Stimulated activated CD8-positive, alpha-beta memory T cell treated with anti-CD3 and anti-CD28 coated beads, Interleukin-15, amount 100 ng/mL, for 48 hours (primary cell): ENCODE measurements at places on chromosomes 5 and 9.

GRCh38 chr9:81113453-81114124, 575.8 kb downstream of the TLE1 start:
- no peak for DNase-seq

DNA sequence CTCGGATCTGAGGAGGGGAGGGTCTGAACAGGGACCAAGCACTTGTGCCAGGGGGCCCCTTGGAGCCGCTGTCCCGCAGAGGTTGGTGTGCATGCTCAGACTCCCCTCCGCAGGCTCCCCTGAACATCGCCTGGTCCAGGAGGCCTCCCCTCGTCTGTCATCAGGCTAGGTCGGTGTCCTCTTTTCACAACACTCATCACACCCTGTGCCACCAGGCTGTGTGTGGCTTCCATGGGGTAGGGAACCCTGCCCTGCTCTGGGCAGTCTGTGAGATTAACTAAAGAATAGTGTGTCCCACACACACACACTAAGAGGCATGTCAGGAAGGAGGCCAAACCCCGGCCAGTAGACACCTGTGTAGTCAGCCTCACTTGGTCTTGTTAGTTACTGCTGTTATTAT, 119.3 kb downstream of the C5orf15 start:
- DNase-seq: no peak

GRCh38 chr5:2105141-2105540, 222.4 kb upstream of the IRX4 start:
- DNase-seq: no peak

DNA sequence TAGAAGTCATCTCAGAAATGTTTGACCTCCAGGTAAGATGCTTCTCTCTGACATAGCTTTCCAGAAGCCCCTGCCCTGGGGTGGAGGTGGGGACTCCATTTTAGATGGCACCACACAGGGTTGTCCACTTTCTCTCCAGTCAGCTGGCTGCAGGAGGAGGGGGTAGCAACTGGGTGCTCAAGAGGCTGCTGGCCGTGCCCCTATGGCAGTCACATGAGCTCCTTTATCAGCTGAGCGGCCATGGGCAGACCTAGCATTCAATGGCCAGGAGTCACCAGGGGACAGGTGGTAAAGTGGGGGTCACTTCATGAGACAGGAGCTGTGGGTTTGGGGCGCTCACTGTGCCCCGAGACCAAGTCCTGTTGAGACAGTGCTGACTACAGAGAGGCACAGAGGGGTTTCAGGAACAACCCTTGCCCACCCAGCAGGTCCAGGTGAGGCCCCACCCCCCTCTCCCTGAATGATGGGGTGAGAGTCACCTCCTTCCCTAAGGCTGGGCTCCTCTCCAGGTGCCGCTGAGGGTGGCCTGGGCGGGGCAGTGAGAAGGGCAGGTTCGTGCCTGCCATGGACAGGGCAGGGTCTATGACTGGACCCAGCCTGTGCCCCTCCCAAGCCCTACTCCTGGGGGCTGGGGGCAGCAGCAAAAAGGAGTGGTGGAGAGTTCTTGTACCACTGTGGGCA, 642 bp downstream of the CSF2 start:
- no peak for DNase-seq

DNA sequence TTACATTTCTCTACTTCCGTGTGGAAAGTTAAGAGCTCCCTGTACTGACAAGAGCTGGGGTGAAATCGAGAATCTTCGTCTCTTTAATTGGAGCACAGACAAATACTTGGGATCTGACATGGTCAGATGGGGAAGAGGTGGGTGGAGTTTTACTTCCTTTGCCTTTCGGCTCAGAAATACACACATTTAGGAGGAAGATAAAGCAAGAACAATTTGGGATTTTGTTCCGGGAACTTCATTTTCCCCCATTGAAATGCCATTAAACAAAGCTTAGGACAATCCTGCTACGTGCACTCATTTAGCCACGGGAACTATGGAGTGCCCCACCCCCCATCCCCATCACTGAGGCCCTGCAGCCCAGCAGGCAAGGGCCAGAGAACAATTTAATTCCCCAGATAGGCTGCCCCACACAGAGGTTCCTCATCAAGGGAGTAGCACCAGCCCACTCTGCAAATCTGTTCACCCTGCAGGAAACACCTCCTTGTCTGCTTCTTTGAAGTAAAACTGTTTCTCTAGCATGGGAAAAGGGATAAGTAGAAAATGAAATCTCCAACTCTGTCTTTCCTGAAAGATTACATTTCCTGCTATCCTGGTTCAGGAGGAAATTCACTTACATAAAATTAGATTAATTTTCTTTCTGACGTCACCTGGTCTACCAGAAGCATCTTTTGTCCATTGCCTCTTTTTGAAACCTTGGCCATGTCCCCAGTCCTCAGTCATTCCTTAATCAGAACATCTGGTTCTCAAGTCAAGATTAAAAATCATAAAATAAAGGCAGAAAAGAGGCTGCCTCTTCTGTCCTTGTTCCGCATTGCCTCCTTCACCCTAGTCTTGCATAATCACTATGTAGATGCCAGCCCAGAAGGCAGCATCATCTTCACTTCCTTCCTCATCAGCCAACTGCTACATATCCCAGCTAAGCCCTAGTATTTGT, 206.4 kb downstream of the ENC1 start:
- DNase-seq: no peak

- no peak for DNase-seq
These were observed 20.7 kb upstream of the ROPN1L start for GRCh38 chr5:10420932-10421331.

DNA sequence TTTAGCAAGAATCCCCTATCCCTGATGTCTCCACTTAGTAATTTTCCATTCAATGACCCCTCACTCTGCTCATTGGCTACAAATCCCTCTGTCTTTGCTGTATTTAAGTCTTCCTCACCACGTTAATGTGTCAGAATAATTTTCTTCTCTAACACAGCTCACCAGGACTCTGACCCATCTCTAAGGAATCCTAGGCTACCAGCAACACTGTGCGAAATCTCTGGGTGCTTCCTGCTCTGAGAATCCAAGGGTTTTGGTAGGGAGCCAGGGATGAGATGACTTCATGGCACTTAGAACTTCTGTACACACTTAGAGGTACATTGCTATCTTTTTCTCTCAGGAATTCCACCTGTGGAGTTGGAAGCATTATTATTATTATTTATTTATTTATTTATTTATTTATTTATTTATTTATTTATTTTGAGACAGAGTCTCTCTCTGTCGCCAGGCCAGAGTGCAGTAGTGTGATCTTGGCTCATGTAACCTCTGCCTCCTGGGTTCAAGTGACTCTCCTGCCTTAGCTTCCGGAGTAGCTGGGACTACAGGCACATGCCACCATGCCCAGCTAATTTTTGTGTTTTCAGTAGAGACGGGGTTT, 53.5 kb downstream of the FOXI1 start:
- DNase-seq: no peak

GRCh38 chr5:81685471-81685870, 65.4 kb downstream of the SSBP2 start:
- DNase-seq: no peak

DNA sequence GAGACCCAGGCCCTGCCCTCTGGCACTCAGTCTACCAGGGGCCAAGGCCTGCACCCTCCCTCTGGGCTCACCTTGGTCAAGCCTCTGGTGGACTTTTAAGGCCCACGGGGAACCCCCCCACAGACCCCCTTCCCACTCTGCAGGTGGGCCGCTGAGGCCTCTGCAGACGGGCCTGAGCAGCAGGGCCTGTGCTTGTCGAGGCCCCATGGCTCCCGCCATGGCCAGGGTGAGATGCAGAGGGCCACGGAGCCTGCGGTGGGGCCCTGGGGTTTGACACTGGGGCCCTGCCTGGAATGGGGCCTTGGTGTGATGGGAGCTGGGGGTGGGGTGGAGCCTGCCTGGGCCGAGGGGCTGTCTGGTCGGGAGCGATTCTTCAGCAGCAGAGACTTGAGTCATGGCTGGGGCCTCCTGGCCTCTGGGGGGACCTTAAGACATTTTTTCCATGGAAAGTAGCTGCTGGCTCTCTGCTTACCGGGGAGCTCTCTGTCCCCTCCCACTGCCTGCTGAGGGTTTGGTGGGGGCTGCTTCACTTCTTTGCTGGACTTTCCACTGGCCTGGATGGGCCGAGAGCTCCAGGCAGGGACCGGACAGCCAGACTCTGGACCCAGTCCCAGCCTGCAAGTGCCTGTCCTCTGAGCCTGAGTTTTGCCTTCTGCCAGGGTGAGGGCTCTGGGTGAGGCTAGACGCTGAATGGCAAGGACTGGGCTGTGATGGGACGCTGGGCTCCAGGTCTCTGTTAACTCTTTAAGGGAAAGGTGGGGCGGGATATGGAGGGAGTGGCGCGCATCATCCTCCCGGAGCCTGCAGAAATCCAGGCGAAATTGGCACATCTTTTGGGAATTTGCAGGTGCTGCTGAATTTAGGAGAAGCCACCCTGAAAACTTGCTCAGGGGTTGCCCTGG, 132.2 kb downstream of the RXRA start:
- DNase-seq: no peak

DNA sequence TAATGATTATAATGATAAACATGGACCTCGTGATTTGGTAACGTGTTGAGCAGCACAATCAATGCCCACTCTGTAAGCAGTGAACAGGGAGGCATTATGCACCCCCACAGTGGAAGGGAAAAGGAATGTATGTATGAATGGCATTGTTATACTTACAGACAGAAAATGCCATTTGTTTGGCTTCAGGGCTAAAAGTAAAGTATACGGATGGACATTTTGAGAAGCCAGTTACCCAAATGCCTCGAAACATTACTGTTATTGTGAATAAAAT, 260.2 kb upstream of the PPP1R2B start:
- no peak for DNase-seq

GRCh38 chr5:3659907-3660306, 64.3 kb downstream of the IRX1 start:
- DNase-seq: no peak

DNA sequence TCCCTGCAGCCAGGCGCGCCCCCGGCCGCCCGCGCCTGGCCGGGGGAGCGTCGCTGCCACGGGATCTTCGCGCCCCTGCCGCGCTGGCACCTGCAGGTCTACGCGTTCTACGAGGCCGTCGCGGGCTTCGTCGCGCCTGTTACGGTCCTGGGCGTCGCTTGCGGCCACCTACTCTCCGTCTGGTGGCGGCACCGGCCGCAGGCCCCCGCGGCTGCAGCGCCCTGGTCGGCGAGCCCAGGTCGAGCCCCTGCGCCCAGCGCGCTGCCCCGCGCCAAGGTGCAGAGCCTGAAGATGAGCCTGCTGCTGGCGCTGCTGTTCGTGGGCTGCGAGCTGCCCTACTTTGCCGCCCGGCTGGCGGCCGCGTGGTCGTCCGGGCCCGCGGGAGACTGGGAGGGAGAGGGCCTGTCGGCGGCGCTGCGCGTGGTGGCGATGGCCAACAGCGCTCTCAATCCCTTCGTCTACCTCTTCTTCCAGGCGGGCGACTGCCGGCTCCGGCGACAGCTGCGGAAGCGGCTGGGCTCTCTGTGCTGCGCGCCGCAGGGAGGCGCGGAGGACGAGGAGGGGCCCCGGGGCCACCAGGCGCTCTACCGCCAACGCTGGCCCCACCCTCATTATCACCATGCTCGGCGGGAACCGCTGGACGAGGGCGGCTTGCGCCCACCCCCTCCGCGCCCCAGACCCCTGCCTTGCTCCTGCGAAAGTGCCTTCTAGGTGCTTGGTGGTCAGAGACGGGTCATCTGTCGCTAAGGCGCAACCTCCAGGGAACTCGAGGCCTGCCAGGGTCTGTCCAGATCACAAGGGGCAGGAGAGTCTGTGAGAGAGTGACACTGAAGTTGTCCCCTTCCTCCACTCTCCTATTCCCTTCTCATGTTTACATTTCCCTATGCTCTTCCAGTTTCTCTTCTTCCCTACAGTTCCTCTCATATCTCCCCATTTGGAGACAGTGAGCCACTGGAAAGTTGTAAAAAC, 1.3 kb downstream of the GPR150 start:
- no peak for DNase-seq

DNA sequence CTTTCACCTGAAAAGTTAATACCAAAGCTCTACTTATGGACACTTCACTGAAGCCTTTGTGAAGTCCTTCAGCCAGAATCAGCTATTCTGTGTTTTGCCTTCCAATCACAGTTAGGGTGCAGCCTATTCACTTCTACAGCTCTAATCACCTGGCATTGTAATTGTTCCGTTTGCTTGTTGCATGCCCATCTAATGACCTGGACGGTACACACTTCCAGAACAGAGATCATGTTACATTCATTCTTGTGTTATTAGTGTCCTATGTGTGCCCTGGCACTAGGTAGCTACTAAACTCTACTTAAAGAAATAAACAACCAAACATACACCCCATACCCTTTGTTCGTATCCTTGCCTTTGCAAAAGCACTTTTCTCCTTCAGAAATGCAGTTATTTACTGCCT, 1162.9 kb upstream of the WWC1 start:
- DNase-seq: no peak

- DNase-seq: no peak
These were observed 58.3 kb upstream of the TGFBR1 start for GRCh38 chr9:99046542-99047071.

DNA sequence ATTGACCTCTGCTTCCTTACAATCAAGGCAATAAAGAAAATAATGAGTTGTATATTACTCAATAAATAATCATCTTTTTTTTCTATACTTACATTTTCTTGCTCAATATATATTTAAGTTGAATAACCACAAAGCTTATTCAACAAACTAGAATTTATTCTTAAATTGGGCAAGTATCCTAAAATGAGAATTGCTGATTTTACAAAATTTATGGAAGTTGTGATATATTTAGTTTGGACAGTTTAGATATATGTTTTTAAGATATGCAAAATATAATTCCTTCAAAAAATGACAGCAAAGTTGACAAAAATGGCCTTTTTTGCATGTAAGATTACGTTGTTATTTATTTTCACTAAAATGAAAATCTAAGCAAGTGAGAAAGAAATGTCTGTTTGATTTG, 305.7 kb upstream of the GRIN3A start:
- no peak for DNase-seq

GRCh38 chr5:177112589-177113220, 20.9 kb upstream of the NSD1 start:
- DNase-seq: no peak

DNA sequence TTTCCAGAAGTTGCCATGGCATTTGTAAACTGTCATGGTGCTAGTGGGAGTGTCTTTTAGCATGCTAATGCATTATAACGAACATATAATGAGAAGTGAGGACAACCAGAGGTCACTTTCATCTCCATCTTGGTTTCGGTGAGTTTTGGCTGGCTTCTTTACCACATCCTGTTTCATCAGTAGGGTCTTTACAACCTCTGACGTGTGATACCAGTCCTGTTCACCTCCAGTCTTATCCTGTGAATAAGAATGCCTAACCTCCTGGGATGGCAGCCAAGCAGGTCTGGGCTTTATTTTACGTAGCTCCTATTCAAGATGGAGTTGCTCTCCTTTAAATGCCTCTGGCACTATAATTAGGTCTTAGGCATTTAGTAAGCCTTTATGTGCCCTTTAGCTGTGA, 20.4 kb upstream of the RFK start:
- DNase-seq: no peak

- DNase-seq: no peak
These were observed 1427.7 kb upstream of the C9orf72 start for GRCh38 chr9:29001006-29001405.

GRCh38 chr5:74833537-74834266, 32.5 kb downstream of the FAM169A start:
- no peak for DNase-seq

DNA sequence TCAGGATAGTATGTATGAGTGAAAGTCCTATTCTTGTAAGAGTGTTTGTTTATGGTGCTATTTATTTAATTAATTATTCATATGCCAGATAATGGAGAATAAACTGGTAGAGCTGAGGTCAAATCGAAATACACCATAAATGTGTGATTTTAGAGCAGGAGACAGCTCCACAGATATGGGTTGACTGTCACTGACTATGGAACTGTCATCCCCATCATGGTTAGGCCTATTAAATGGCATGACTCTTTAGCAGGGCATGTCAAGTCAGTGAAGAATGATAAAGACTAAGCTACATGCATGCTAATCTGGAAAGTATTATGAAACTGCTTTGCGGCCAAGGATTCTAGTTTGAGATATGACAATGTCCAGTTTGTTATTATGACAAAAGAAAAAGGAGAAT, 658.6 kb downstream of the ISL1 start:
- no peak for DNase-seq
